DMS79 (cell line): ENCODE measurements at places on chromosomes 1 and 21.

DNA sequence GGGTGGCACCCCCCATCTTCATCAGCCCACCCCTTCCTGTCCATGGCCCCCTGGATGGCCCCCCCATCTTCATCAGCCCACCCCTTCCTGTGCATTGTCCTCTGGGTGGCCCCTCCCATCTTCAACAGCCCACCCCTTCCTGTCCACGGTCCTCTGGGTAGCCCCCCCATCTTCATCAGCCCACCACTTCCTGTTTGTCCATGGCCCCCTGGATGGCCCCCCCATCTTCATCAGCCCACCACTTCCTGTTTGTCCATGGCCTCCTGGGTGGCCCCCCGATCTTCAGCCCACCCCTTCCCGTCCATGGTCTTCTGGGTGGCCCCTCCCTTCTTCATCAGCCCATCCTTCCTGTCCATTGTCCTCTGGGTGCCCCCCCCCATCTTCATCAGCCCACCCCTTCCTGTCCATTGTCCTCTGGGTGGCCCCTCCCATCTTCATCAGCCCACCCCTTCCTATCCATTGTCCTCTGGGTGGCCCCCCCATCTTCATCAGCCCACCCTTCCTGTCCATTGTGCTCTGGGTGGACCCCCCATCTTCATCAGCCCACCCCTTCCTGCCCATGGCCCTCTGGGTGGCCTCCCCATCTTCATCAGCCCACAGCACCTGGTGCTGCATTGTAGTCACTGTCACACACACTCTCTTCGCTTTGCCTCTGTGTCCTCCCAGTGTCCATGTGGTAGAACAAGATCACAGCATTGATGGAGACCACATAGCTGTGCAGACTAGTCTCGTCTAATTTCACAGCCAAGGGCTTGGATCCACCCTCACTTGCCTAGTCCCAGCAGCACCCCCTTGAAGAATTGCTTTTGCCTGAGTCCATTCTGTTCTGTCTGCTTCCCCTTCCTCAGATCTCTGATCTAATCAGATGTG lies 95.9 kb downstream of the PCBP3 start:
- no peak for DNase-seq

- DNase-seq: no peak
These were observed 100.1 kb upstream of the GCLM start for GRCh38 chr1:94009304-94009703.

DNA sequence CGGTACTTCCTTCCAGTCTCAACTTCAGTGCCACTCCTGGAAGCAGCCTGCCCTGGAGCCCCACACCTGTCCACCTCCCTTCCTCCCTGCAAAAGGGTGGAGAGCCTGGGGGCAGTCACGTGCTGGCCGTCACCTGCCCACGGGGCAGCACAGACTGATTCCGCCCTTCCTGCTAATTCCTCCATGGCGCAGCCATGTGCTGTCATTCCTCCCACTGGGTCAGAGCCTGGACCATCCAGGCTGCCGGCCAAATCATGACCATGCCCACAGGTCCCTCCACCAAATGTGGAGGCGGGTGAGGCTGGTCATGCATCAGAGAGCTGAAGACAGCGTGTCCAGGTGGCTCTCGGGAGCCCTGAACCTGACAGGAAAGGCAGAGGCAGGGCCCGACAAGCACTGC lies 24.4 kb upstream of the GPR153 start:
- DNase-seq: no peak

- DNase-seq: no peak
These were observed 1.0 kb downstream of the NCDN start for GRCh38 chr1:35558374-35559316.

DNA sequence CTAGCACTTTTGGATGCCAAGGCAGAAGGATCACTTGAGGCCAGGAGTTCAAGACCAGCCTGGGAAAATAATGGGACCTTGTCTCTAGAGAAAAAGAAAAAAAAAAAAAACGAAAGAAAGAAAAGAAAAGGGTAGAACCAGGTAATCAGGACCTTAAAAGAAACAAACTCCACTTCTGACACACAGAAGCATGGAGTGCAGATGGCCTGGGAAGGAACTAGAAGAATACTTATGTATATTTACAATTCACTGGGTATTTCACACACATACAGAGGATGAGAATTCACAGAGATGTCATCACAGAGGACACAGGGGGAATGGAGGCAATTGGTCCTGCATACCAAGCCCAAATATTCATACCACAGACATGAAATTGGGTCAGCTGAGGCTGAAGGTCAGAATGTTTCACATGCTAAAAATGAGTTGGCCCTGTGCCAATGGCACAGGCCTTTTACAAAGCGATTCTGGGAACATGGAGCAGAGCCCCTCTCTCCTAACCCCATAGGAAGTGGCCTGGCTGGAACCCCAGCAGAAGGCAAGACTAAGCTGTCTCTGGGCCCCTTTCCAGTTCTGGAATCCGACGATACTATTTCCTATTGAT lies 4.4 kb downstream of the B4GALT3 start:
- no peak for DNase-seq

DNA sequence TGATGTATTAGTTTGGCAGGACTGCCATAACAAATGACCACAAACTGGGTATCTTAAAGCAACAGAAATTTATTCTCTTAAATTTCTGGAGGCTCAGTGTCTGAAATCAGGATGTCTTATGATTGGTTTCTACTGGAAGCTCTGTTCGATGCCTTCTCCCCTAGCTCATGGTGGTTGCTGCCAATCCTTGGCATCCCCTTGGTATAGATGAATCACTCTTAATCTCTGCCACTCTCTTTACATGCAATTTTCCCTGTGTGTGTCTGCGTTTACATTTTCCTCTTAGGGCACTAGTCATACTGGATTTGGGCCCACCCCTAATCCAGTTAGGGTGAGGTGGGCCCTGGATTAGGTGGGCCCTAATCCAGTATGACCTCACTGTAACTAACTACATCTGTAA lies 54.7 kb upstream of the MPC2 start:
- DNase-seq: no peak
